ENCODE measurements at places on chromosomes 7 and 10.
A peak's percentile ranks its signal among the peaks of the same experiment; 100 is the strongest.

- DNase-seq = peak; percentile 66
Measured at GRCh38 chr10:18059826-18060559, 80.2 kb upstream of the CACNB2 start.

GRCh38 chr7:151508991-151509390, 10.7 kb downstream of the RHEB start:
- DNase-seq = no peak

DNA sequence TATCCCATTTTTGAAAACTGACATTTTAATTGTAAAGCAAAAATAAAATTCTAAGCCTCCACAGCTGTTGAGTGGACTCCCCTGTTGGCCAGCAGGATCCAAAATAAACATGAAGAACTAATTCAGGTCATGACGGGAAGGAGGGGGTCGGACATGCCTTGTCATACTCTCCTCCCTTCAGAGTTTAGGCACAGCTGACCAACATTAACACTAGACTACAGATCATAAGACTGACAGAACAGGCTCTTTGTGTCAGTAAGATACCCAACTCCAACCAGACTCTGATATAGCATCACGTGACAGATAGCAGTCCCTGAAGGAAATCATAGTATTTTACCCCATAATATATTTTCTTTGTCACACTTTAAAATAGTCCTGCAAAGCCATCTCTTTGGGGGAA, 20.9 kb upstream of the ZNF12 start:
- no peak for DNase-seq

GRCh38 chr10:56327118-56327517, 33.9 kb downstream of the ZWINT start:
- DNase-seq = no peak

GRCh38 chr7:120041798-120042197, 231.2 kb upstream of the KCND2 start:
- no peak for DNase-seq

DNA sequence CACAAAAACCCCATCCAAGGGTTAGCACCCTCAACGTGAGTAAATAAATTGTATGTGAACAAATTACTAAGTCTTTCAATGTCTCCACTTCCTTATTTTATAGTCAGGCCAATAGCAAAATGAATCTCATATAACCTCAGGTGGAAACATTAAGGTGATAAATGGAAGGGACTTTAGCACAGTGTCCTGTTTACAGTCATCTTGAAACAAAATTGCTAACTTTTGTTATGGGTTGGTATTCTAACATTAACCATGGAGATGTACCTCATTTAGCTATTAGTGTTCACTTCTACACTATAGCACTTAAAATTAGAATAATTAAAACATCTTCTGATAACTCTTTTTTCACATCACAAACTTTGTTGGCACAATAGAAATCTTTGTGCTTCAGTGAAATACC, 255.8 kb upstream of the CNTNAP2 start:
- DNase-seq = no peak

Measured in ovary (tissue), 10 donors.